ENCODE measurements at places on chromosomes 13 and 19.
A peak's percentile ranks its signal among the peaks of the same experiment; 100 is the strongest.

- DNase-seq = no peak
Measured at GRCh38 chr19:7505682-7506384, 10.1 kb upstream of the ZNF358 start.

DNA sequence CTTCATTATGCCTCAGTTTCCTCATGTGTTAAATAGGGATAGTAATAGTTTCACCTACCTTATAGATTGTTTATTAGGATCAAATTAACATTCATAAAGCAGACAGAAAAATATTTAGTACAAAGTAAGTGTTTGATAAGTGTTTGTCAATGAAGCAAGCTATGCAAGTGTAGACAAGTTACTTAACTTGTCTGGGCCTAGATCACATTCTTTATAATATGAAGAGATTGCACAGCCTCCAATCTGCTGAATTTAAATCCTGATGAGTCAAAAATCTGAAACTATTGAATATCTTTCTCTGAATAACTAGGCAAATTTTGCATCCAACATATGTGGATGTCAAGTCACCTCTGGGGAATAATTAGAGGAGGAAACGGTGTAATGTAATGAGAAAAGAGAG lies 170.5 kb downstream of the MZT1 start:
- no peak for DNase-seq

DNA sequence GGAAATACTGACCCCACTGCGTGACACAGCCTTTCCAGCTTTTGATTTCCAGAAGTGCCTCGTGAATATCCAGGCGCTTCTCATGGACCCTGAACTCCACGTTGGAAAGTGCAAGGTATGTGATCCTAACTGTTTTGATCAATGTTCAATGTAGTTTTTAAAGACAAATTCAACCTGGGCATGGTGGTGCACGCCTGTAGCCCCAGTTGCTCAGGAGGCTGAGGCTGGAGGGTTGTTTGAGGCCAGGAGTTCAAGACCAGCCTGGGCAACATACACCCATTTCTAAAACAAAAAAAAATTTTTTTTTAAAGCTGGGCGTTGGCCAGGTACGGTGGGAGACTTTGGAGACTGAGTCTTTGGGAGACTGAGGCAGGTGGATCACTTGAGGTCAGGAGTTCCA lies 31.3 kb downstream of the CATSPERD start:
- DNase-seq = no peak

- no peak for DNase-seq
Measured at GRCh38 chr13:50512474-50513299, 330.8 kb downstream of the DLEU7 start.

DNA sequence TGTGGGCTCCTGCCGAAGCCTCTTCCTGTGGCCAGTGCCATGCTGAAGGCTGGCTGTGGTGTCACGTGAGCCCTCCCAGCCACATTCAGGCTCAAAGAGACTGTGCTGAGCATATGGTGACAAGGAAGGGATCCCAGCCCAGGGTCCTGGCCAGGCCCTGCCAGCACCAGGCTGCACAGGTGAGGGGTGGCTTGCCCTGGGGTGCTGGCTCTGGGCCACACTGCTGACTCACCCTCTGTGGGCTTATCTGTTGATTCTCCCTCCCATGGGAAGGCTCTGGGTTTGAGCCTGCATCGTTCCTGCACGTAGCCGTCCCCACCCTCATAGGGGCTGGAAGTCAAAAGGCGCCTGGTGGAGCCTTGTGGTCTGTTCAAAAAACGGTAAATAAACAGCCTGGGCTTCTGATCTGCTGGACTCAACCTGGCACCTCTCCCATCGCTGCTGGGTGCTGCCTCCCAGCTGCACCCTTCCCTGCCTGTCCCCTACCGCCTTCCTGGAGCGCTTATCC lies 31.1 kb downstream of the DNM2 start:
- DNase-seq = peak; percentile 85

GRCh38 chr13:51707461-51707860 lies 96.5 kb downstream of the DHRS12 start:
- DNase-seq = no peak

DNA sequence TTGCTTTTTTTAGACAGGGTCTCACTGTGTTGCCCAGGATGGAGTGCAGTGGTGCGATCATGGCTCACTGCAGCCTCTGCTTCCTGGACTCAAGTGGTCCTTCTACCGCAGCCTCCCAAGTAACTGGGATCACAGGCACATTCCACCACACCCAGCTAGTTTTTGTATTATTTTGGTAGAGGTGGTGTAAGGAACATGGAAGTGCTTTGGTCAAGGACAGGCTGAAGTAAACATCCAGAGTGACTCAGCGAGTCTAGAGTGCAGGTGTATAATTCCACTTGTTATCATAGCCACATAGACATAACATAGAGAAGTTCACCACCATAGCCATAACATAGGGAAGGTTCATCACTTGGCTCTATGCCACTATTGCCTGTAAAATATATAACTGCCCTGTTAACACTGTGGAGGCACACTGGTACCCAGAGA lies 98.6 kb downstream of the RBM26 start:
- peak; percentile 11 for DNase-seq

DNA sequence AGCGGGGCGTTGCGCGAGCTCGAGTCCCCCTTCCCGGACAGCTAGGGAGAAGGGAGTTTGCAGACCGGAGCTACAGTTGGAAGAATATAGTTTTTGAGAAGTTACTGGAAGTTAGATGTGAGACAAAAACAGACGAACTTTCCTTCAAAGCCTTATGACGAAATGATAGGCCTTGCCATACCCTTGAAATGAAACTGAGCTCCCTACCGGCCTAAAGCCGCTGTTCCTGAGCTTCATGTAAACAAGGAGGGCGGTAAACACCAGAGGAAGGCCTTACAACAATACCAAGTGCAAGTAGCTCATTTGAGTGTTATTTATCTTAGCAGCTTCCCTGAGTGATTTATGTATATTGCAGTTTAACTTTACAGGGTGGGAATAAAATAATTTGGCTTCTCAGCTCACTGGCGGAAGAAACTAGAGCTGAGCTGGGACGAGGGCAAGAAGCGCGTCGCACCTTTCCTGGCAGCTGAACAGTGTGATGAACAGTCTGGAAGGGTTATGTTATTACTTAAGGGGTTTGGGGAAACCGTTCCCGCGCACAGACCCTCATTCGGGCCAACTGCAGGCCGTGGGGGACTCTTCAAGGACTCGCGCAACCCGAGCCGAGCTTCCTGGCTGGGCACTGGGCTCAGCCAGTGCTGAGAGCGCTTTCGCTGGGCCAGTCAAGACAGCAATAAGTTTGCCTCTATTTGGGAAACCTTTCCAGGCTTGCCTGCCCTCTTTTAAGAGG lies 111.2 kb downstream of the KCNRG start:
- DNase-seq = peak; percentile 50

DNA sequence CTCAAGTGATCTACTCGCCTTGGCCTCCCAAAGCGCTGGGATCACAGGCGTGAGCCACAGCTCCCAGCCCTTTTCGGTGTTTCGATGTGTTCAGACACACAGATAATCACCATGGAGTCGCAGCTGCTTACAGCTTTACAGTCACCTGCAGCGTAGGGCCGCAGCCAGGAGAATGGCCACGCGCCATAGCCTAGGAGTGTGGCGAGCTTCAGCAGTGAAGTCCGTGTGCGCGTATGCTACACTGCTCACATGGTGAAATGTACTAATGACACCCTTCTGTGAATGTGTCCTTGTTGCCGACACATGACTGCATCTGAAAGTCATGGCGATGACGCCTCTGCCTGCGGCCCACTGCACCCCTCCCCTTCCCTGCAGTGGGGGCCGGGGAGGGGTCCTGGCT lies 23.6 kb downstream of the AP3D1 start:
- DNase-seq = no peak

- DNase-seq = no peak
Measured at GRCh38 chr19:35556025-35556590, 7.3 kb downstream of the ATP4A start.

DNA sequence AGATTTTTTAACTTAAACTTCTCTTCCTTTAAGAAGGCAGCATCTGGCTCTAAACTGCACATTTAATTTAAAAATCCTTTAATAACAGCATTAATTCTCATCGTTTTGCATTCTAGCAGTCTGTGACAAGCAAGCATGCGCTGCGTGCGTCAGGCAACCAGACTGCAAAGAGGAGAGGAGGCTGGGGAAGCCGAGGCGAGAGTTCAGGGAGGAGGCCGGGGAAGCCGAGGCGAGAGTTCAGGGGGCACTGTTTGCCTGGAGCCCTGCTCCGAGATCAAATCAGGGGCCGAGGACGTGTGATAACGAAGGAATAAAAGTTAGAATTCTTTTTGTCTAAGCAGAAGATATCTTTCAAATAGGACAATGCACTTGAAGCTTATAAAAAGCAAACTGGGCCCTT lies 435.7 kb downstream of the EFNB2 start:
- DNase-seq = no peak

DNA sequence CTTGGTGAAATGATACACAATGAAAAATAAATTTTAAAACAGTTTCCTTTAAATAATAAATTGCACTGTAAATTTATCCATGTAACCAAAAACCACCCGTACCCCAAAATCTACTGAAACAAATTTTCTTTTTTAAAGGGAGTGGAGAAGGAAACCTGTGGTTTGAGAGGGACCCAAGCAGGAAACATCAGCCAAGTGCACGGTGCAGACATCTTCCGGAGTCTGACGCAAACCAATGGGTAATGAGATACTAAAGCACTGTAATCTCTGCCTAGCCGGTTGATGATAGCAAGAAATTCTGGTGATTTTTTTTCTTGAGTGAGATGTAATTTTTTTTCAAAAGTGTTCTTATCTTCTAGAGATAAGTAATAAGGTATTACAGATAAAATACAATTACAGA lies 115.4 kb downstream of the ABCC4 start:
- no peak for DNase-seq

DNA sequence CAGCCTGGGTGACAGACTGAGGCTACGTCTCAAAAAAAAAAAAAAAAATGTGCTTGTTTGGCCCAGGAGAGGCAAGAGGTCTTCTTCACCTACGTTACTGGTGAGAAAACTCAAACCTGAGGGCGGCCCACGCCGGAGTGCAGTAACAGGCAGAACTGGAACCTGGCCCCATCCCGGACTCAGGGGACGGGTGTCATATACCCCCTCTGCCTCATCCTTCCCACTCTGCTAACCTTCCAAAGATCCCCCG lies 414 bp upstream of the ADAT3 start:
- no peak for DNase-seq

DNA sequence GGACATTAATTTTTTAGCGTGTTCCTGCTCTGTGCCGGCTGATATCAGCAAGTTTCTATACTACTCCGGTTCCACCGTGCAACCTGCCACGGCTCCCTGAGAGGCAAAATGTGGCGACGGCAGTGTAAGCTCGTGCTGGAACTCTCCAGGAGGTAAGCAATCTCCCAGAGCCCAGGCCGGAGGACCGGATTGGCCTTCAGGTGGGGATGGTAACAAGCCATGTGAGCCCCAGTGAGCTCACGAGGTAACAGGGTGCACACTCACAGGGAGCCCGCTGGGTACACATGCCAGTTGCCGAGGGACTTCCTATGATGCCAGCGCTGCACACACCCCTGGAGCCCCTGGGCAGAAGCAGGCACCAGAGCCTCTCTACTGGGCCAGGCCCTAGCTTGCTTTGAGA lies 38.5 kb downstream of the NAXD start:
- no peak for DNase-seq

DNA sequence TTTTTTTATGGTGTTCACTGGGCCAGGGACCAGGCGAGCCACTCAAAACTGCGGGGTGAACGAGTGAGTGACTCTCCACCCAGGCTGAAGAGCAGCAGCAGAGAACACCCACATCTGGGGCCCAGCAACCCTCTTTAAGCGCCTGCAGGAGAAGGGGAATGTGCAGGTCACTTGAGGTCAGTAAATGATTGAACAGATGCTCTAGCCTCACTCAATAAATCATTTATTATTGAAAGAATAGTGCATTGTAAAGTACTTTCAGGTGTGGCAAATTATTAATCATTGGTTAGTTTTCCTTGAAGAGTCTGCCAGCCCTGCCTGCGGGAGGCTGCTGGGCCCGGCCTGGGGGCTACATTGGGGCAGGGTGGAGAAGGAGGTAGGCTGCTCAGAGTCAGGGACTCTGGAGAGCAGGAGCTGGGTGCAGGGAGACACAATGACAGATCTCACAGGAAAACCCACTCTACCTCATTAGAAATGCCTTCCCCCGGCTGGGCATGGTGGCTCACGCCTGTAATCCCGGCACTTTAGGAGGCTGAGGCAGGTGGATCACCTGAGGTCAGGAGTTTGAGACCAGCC lies 42.5 kb downstream of the ABCC4 start:
- DNase-seq = peak; percentile 98

DNA sequence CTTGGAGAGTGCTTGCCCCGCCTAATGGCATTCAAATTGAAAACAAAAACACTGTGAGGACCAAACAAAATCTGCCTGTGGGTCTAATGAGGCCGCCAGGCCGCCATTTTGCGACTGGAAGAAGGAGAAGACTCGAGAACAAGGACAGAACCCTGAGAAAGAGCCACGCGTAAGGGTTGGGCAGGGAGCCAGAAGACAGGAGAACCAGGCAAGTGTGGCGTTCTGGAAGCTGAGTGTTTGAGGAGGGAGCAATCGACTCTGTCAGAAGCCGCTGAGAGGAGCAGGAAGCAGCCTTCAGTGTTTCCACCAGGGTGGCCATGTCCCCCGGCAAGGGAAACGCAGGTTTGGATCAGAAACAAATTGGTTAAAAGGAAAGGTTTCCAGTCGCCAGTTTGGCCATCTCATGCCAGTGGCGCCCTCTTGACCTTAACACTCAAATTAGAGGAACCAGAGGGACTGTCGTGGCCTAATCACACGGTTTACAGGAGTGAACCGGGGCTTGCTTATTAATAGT lies 10.2 kb upstream of the PTOV1 start:
- DNase-seq = no peak

DNA sequence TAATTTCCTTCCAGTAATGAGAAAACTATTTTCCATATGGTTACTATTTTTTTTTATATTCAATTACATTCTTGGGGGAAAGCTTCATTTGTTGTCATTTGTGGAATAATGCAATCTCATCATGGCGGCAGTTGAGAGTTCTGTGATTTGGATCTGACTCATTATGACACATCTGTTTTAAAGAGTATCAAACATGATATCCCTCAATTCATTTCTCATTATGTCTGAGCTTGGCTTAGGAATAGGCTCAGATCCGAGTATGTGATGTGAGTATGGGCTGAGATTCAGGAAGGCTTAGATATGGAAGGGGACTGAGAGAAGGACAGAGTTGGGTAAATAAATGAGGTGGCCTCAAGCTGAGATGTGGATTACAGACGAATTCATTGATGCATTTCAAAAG lies 64.4 kb downstream of the POSTN start:
- no peak for DNase-seq

DNA sequence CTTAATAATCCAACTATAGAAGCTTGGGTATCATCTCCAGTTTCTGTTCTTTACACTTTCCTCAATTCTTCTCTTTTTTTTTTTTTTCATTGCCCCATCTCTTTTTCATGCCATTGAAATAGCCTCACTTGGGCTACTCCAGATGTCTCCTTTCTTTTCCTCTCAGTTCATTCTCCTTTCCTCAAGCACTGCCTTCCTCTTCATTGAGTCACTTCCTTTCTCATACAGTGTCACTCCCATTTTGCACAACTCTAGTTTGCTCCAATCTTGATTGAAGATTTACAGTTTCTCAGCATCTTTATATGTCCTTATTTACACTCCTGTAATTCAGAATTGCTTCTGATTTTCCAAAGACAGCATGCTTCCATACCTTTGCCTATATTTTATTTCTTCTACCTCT lies 61.3 kb downstream of the IPO5 start:
- DNase-seq = peak; percentile 25

GRCh38 chr19:14516746-14517438 lies 1.3 kb downstream of the DNAJB1 start:
- DNase-seq = no peak
